NK-92 treated with Interleukin-12 subunit alpha and Interleukin-12 subunit beta, amount 100 ng/mL, for 24 hours (cell line): ENCODE measurements at places on chromosomes 3 and 15.

GRCh38 chr3:9715136-9715535 lies 11.5 kb downstream of the CPNE9 start:
- no peak for DNase-seq

DNA sequence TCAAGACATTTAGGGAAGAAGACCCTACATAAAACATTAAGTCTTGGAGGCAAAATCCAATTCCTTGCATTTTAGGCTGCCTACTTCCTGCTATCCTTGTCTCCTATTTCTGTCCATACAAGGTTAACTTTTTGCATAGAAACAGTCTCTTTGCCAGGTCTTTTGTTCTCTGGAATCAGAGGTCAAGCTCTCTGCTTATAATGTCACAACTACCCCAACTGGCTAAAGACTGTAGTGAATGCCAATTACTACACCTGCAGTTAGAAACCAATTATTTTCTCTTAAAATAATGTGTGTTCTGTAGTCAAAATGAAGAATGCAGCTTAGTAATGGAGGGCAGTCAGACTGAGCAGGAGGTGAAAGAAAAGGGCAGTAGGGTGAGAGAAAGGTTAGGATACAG lies 856.2 kb downstream of the TUSC7 start:
- no peak for DNase-seq

DNA sequence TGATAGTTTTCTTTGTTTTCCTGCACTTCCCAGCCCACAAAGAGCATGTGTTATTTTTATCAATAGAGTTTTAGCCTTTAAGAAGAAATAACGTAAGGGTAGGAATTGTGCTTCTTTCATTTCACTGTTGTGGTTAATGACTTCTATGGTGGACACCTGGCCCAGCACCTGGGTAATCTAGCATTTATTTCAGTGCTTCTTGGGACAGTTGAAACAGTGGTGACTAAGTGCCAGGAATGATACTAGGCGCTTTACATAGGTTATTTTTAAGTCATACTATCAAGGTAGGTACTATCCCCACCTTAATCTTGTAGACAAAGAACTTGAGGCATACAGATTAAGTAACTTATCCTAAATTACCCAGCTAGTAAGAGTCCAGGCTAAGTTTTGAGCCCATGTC lies 243.8 kb downstream of the SOX2 start:
- DNase-seq, result no peak

DNA sequence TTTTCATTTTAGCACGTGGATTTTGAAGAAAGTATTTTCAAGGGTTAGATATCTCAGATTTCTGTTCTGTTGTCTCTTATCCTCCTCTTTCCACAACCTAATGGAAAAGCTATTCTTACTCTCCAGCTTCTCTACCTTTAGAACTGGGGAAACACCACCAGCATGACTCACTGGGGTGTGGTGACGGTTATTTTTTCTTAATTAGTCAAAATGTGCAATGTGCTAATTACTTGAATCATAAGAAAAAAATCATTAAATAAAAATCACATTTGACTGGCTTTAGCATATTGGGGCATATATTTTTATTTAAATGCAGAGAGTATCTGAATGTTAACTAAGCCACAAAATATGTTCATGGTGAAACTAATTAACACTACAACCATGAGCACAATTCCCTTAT lies 570.7 kb upstream of the AGTR1 start:
- DNase-seq, result no peak

GRCh38 chr15:101413239-101413638 lies 76.3 kb downstream of the PCSK6 start:
- DNase-seq, result no peak

DNA sequence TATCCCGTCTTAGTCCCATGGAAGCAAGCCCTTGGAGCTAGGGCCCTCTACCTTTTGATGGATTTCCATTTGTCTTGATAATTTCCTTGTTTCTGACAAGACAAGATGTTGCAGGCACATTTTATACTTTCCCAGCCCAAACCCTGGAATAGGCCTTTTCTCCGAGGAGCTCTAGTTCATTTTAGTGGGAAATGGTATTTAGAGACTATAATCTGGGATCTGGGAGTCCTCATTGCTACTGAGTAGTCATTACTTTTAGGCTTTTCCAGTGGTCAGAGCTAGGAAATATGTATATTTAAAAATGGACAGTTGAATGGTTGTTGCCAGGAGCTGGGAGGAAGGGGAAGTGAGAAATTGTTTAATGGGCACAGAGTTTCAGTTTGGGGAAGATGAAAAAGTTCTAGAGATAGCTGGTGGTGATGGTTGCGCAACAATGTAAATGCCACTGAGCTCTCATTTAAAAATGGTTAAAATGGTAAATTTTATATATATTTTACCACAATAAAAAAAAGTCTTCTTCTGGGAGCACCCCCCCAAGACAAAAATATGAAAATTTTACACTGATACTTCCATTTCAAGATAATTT lies 31.6 kb downstream of the MLH1 start:
- no peak for DNase-seq

DNA sequence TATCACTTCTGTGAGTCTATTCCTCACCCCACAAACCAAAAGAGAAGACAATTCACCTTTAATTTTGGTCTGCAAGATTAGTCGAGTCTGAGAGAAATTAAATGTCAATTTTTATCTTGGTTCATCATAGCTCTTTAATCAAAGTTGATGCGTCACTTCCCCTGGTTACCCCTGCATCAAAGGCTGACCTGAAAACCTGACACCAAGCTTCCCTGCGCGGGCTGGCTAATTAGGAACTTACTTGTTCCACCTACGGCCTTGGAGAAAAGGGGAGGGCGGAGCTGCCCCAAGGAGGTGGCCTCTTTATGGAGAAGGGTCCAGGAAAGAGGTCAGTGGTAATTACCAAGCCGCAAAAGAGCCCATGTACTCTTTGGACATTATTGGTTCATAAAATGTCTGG lies 218.4 kb downstream of the ARRDC4 start:
- DNase-seq, result no peak

- DNase-seq, result no peak
These were observed 70.8 kb downstream of the HOMER2 start for GRCh38 chr15:82881747-82882146.

DNA sequence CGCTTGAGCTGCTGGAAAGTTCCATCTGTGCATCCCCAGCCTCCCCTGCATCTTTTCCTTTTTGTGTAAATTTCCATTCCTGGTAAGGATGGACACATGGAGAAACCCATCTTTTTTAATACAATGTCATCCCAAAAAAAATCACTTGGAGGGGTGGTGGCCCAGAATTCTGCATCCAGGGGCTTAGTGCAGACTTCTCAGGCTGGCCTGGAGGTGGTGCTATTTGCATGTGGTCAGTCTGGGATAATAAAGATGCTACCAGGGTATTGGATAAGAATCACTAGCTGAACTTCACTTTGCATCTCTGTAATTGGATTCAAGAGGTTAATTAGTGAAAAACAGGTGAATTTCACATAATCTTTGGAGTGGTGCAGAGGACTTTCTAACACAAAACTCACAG lies 1.8 kb upstream of the ZSCAN2 start:
- DNase-seq, result no peak

- DNase-seq, result no peak
These were observed 9.3 kb downstream of the STRA6 start for GRCh38 chr15:74193299-74193718.

DNA sequence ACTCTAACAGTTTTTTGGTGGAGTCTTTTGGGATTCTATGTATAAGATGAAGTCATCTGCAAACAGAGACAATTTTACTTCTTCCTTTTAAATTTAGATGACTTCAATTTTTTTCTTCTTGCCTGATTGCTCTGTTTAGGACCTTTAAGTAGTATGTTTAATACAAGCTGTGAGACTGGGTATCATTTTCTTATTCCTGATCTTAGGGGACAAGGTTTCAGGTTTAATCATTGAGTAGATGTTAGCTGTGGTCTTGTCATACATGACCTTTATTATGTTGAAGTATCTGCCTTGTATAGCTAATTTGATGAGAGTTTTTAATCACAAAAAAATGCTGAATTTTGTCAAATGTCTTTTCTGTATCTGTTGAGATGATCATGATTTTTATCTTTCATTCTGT lies 20.6 kb downstream of the GRM2 start:
- DNase-seq, result no peak

DNA sequence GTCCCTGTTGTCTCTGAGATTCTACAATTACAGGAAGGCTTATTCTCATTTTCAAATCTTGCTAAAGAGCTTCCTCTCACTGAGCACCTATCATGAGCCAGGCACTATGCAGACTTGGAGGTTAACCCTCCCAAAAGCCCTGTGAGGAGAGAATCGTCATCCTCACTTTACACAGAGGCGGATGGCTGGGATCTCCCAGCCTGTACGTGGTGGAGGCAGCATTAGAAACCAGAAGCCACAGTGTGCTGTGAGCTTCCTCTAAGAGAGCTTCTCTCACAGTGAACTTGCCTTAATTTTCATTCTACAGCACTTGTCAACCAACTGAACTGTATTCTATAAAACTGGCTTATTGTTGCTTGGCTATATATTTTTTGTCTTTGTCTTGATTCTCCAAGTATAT lies 6.1 kb upstream of the DGKG start:
- no peak for DNase-seq

- DNase-seq, result no peak
These were observed 140.3 kb downstream of the TBC1D5 start for GRCh38 chr3:17602126-17602525.

GRCh38 chr3:51696954-51697353 lies 9.9 kb upstream of the GRM2 start:
- no peak for DNase-seq

- DNase-seq, result no peak
These were observed 51.6 kb upstream of the FSIP1 start for GRCh38 chr15:39834256-39834655.

DNA sequence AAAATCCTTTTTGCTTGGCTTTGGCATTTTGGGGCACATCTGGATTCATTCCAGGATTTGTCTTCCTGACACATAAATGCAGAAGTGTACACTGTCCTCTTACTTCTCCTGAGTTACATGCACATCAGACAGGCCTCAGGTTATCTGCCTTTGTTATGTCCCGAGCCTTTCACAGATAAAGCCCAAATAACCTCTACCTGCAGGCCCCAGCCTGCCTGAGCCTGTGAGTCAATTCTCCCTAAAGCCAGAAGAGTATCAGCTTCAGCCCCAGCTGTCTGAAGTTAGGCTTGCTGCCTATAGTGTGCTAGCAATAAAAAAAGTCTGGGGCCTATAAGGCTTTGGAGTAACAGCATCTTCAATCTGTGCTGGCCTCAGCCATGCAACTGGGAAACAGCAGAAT lies 17.7 kb upstream of the GSK3B start:
- DNase-seq, result no peak

GRCh38 chr15:33448151-33448550 lies 137.4 kb downstream of the RYR3 start:
- DNase-seq, result no peak

DNA sequence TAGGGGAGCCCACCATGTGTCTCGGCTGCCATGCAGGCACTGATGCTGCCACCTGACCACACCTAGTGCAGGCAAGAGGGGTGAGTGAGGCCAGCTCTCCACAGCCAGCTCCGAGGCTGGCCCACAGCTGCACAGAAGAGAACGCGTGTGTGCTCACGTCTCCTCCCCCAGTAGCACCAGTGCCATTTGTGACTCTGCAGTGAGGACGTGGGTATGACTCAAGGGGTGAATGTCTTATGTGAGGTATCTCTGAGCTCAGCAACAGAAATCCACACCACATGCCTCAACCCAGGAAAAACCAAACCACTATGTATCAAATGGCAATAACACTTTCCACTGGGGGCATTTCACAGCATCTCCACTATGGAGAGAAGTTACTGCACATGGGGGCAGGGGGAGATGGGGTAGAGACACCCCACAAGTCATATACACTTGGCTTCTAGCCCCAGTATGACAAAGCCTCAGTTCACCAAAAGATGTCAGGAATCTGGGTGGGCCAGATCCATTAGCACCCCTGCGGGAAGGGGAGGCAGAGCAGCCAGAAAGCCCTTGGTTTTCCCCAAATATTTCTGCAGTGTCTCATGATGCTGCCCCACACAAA lies 87.6 kb downstream of the LRIG1 start:
- DNase-seq, result peak; percentile 11

- no peak for DNase-seq
These were observed 164.0 kb downstream of the PDCD6IP start for GRCh38 chr3:33962396-33962795.

- no peak for DNase-seq
These were observed 397.8 kb upstream of the NR2F2 start for GRCh38 chr15:95932676-95933075.

GRCh38 chr3:60015032-60015705 lies 965.3 kb upstream of the CFAP20DC start:
- DNase-seq, result no peak

DNA sequence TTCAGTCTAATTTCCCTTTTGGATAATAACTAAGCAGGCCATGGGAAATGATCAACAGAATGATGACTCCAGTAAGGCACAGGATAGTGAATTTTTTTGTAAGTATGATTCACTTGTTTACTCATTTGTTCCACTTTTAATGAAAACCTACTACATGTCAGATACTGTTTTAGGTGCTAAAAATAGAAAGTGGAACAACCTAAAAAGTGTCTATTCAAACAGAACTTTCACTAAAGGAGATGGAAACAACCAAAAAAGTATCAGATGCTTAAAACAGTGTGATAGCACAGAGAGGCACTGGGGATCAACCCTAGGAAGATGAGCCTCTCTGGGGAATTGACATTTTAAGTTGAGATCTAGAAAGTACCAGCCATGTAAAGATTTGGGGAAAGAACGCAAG lies 11.1 kb downstream of the RYK start:
- DNase-seq, result no peak

DNA sequence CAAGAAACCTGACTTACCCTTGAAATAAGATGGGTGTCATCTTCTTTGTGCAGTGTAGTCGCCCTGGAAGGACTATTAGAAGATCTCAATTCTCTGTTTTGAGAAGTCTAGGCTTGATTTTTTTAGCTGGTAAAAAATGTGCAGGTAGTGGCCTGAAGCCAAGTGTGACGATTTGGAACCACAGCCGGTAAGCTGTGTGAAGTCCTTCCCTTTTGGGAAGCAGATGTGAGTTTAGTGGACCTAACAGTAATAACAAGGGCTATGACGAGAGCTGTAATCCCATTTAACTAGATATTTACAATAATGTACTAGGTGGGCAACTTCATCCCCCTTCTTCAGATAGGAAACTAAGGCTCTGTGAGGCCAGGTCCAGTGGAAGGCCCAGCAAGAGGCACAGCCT lies 81.7 kb upstream of the MYZAP start:
- no peak for DNase-seq

GRCh38 chr3:131544557-131544956 lies 41.8 kb upstream of the MRPL3 start:
- DNase-seq, result no peak

GRCh38 chr3:140459462-140459861 lies 218.4 kb upstream of the TRIM42 start:
- no peak for DNase-seq

GRCh38 chr15:78046796-78047341 lies 30.6 kb downstream of the TBC1D2B start:
- DNase-seq, result peak; percentile 44

- no peak for DNase-seq
These were observed 666.6 kb upstream of the UBE2E2 start for GRCh38 chr3:22536541-22536940.
